ENCODE measurements at places on chromosomes 1 and 21.
A peak's percentile ranks its signal among the peaks of the same experiment; 100 is the strongest.

DNA sequence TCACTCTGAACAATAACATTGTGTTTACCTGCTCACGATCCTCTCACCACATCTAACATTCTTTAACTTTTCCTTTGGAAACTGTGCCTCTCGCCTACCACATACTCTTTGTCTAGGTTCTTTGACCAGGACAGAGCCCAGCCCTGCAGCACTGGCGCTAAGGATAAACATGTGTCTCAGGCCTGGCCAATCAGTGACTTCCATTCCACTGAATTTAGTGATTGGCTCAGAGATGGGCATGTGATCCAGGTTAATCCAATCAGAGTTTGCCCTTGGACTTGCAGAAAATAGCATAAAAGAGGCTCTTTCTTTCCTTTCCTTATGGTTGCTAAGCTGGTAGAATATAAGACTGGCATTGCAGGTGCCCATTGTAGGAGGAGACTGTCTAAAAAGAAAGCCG is 605.7 kb downstream of the MATN1 start:
- no peaks in the 10 kb centered on the region for H3K36me3 ChIP-seq
- H3K4me3 ChIP-seq: no peak overlapping the region
- H3K27me3 ChIP-seq: no peaks in the 10 kb centered on the region
- no peak overlapping the region for H3K27ac ChIP-seq
- no peak for DNase-seq

GRCh38 chr1:231612393-231613089 is 14.0 kb upstream of the DISC1 start:
- no peaks in the 10 kb centered on the region for H3K27me3 ChIP-seq
- DNase-seq: peak; percentile 51
- peaks cover 17% of the 10 kb centered on the region for H3K36me3 ChIP-seq
- peaks cover 40% of the 10 kb centered on the region for H3K4me1 ChIP-seq
- peak overlapping the region; percentile 81 for H3K4me3 ChIP-seq

- H3K4me1 ChIP-seq: no peaks in the 10 kb centered on the region
- H3K27ac ChIP-seq: no peak overlapping the region
- peaks cover 52% of the 10 kb centered on the region for H3K27me3 ChIP-seq
- no peak overlapping the region for H3K4me3 ChIP-seq
These were observed 83.6 kb upstream of the CNTN2 start for GRCh38 chr1:204959374-204959773.

DNA sequence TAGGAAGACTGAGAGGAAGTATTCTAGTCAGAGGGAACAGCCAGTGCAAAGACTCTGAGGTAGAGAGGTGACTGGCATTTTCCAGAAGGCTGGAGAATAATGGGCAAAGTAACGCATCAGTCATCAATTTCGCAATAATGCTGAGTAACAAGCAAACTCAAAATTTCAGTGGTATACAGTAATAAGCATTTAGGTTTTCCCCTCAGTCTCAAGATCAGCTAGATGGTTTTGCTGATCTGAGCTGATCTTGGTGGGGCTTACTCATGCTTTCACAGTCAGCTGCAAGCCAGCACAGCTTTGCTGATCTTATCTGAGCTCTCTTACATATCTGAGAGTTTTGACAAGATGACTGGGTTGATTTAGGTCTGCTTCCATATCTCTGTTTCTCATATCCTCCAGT is 108.7 kb downstream of the TSEN15 start:
- H3K27ac ChIP-seq: no peak overlapping the region
- H3K4me3 ChIP-seq: no peak overlapping the region
- H3K27me3 ChIP-seq: peaks cover 10% of the 10 kb centered on the region
- peak; percentile 65 for DNase-seq
- H3K4me1 ChIP-seq: peaks cover 1% of the 10 kb centered on the region
- no peaks in the 10 kb centered on the region for H3K36me3 ChIP-seq

GRCh38 chr1:115717541-115717940 is 51.0 kb downstream of the CASQ2 start:
- H3K27me3 ChIP-seq: peaks cover 12% of the 10 kb centered on the region
- no peak overlapping the region for H3K4me3 ChIP-seq
- no peaks in the 10 kb centered on the region for H3K36me3 ChIP-seq
- no peak overlapping the region for H3K27ac ChIP-seq
- H3K4me1 ChIP-seq: peaks cover 4% of the 10 kb centered on the region

GRCh38 chr21:29763674-29764073 is 176.1 kb downstream of the GRIK1 start:
- no peak for DNase-seq
- H3K36me3 ChIP-seq: no peaks in the 10 kb centered on the region
- H3K4me1 ChIP-seq: no peaks in the 10 kb centered on the region
- H3K27me3 ChIP-seq: no peaks in the 10 kb centered on the region
- H3K27ac ChIP-seq: no peak overlapping the region

DNA sequence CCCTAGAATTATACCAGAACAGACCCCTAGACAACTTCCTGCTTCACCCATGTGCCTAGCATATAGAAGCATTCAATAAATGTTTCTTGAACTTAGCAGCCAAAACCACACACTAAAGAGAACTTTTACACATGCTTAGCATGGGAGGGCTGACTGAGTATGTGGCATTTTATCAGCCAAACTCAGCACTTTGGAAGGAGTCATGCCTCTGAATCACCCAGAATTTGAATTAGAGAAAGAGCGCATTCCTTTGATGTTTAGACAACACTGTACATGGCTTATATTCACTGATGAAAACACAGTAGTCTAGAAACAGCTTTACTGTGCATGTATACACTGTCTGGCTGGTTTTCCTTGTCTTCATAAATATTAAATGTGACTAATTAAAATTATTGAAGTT is 26.1 kb downstream of the SPAG17 start:
- no peaks in the 10 kb centered on the region for H3K27me3 ChIP-seq
- H3K4me1 ChIP-seq: no peaks in the 10 kb centered on the region
- no peaks in the 10 kb centered on the region for H3K36me3 ChIP-seq
- H3K4me3 ChIP-seq: no peak overlapping the region
- DNase-seq: no peak

DNA sequence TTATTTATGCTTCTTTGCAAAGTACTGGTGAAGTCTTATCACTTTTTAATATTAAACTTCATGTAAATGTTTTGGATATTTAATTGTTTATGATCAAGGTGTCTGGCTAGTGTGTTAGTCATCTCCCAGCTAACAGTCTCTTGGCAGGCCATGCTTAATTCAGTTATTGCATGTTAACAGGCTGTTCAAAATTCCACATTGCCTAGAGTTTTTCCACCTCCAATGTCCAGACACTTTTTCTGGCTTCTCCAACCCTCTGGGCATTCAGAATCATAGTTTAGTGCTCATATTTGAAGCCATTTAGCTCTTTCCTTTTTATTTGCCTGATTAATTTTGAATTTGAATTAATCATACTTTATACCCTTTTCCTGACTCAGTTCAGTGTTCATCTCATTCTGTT is 69.2 kb downstream of the OLFML2B start:
- H3K4me1 ChIP-seq: peaks cover 30% of the 10 kb centered on the region
- no peaks in the 10 kb centered on the region for H3K27me3 ChIP-seq
- no peak overlapping the region for H3K4me3 ChIP-seq
- no peak for DNase-seq
- H3K27ac ChIP-seq: no peak overlapping the region

DNA sequence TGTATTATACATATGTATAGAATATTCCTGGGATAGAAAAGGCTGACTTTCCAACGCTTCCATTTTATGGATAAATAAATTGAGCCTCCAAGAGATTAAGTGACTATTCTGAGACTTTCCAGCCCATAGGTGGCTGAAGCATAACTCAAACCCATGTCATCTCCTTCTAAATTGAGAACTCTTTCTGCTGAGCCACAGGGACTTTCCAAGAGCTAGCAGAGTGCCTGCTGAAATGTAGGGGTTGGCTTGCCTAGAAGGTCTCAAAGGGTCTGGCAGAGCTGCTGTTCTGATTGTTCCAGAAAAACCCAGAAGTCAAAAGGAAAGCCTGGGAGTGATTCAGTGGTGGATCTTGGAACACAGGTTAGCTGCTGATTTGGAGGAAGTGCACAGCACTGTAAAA is 146.4 kb upstream of the BEND5 start:
- H3K36me3 ChIP-seq: no peaks in the 10 kb centered on the region
- no peaks in the 10 kb centered on the region for H3K27me3 ChIP-seq
- no peak overlapping the region for H3K4me3 ChIP-seq
- no peak for DNase-seq
- H3K4me1 ChIP-seq: no peaks in the 10 kb centered on the region

GRCh38 chr1:98369463-98369862 is 292.1 kb upstream of the SNX7 start:
- H3K27ac ChIP-seq: no peak overlapping the region
- no peaks in the 10 kb centered on the region for H3K4me1 ChIP-seq
- no peaks in the 10 kb centered on the region for H3K36me3 ChIP-seq
- no peak overlapping the region for H3K4me3 ChIP-seq
- DNase-seq: no peak
- H3K27me3 ChIP-seq: no peaks in the 10 kb centered on the region

DNA sequence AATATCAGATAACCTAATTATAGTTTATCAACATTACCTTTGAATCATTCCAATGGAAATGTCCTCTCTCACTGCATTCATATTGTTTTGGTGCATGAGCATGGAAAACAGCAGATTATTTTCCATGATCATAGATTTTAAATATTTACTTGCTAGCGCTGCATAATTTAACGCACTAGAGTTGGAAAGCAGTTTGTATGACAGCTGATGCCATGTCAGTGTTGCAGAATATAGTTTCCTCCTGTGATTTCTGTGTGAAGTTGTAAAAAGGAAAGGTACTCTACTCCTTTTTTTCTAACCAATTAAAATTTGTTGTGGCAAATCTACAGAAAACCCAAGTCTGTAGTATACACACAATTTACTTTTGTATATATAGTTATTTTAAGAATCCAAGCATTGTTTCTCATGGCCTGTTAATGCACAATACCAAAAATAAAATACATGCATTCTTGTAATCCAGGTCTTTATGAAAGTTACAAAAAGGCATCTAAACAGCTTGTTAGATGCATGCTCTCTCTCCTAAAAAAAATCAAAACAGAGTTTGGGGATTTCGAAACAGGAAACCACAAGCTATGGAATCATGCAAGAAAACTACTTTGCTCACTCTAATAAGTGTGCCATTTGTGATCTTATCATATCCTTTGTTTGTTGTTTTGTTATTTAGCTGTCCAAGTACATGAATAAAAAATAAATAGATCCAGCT is 1.9 kb upstream of the ATG4C start:
- H3K4me1 ChIP-seq: peaks cover 11% of the 10 kb centered on the region
- no peaks in the 10 kb centered on the region for H3K36me3 ChIP-seq
- H3K27ac ChIP-seq: no peak overlapping the region
- H3K4me3 ChIP-seq: no peak overlapping the region

- no peak overlapping the region for H3K27ac ChIP-seq
- no peak for DNase-seq
- H3K36me3 ChIP-seq: no peaks in the 10 kb centered on the region
- peaks cover 12% of the 10 kb centered on the region for H3K27me3 ChIP-seq
These were observed 68.0 kb downstream of the LMX1A start for GRCh38 chr1:165288350-165289120.

DNA sequence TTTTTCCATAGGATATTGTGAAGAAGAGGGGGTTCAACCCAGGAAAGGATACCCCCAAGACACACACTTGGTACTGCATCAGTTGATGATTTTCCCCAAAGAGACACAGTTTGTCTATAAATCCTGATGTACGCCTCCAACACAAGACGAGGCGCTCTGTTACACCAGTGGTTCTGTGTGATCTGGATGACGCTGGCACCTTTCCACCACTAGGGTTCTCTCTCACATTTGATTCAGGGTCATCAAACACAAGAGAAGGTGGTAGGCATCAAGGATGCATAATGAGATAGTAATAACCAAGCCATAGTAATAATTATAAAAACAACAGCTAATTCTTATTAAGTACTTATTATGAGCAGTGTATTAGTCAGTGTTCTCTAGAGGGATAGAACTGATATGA is 508.8 kb upstream of the ZP4 start:
- H3K36me3 ChIP-seq: no peaks in the 10 kb centered on the region
- no peaks in the 10 kb centered on the region for H3K27me3 ChIP-seq
- no peaks in the 10 kb centered on the region for H3K4me1 ChIP-seq
- H3K4me3 ChIP-seq: no peak overlapping the region
- no peak overlapping the region for H3K27ac ChIP-seq
- DNase-seq: no peak

DNA sequence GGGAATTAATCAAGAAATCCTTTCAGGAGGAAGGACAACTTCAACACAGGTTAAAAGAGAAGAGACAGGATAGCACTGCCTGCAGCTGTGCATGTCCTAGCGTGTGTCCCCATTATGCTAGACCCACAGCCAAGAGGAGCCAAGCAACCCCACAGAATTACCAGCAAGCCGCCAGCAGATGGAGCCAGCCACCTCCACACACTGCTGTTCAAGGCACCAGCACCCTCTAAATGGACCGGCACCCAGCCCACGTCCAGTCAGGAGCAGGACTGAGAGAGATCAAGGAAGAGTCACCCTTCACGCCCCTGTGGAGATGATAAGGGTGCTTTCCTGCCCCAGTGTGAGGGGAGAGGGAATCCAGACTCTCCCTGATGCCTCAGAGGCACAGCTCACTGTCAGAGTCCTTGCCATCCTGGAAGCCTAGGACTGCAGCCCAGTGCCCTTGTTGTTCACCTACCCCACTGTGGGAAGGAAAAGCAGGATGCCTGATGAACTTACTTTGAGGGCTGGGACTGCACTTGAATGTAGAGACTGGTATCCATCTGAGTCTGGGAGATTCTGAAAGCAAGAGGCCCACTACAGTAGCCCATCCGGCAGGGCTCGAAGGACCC is 37.1 kb upstream of the CTTNBP2NL start:
- H3K4me1 ChIP-seq: no peaks in the 10 kb centered on the region
- no peak overlapping the region for H3K27ac ChIP-seq
- no peaks in the 10 kb centered on the region for H3K36me3 ChIP-seq
- peaks cover 43% of the 10 kb centered on the region for H3K27me3 ChIP-seq
- H3K4me3 ChIP-seq: no peak overlapping the region
- DNase-seq: peak; percentile 35

GRCh38 chr21:40051801-40052200 is 184.6 kb downstream of the PCP4 start:
- H3K36me3 ChIP-seq: no peaks in the 10 kb centered on the region
- H3K27ac ChIP-seq: no peak overlapping the region
- no peaks in the 10 kb centered on the region for H3K27me3 ChIP-seq
- H3K4me3 ChIP-seq: no peak overlapping the region
- no peaks in the 10 kb centered on the region for H3K4me1 ChIP-seq

- H3K27me3 ChIP-seq: no peaks in the 10 kb centered on the region
- H3K27ac ChIP-seq: no peak overlapping the region
- DNase-seq: no peak
- no peaks in the 10 kb centered on the region for H3K36me3 ChIP-seq
These were observed 253.9 kb downstream of the DUSP10 start for GRCh38 chr1:221487781-221488524.

DNA sequence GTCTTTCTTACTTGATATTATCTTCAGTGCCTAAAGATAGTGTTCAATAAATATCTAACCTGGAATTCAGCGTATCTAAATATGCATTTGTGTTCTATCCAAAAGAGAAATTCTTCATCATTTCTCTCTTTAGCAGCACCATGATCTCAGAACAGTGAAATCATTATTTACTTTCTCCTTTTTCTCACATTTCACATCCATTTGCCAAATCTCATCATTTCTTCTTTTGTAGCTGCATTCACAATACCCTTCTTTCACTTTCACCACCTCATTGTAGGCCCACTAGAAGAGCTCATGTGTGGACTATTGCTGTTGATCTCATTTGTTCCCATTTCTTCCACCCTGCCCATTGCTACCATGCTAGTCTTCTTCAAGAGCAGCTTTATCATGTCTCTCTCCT is 178.0 kb downstream of the PHTF1 start:
- no peaks in the 10 kb centered on the region for H3K27me3 ChIP-seq
- no peaks in the 10 kb centered on the region for H3K4me1 ChIP-seq
- H3K36me3 ChIP-seq: no peaks in the 10 kb centered on the region
- no peak overlapping the region for H3K4me3 ChIP-seq

- peaks cover 23% of the 10 kb centered on the region for H3K27me3 ChIP-seq
- peaks cover 70% of the 10 kb centered on the region for H3K4me1 ChIP-seq
- no peaks in the 10 kb centered on the region for H3K36me3 ChIP-seq
- peak overlapping the region; percentile 79 for H3K4me3 ChIP-seq
- H3K27ac ChIP-seq: peak overlapping the region; percentile 82
These were observed 64.8 kb upstream of the BACH1 start for GRCh38 chr21:29233611-29234540.
